ENCODE measurements at places on chromosomes 2 and 18. TPM values are rescaled to one million over a fixed set of nuclear protein-coding genes. Genes with fewer than 3 reads are reported as not detected.

The SELENOI gene
- total RNA-seq = 12.3 TPM

DNA sequence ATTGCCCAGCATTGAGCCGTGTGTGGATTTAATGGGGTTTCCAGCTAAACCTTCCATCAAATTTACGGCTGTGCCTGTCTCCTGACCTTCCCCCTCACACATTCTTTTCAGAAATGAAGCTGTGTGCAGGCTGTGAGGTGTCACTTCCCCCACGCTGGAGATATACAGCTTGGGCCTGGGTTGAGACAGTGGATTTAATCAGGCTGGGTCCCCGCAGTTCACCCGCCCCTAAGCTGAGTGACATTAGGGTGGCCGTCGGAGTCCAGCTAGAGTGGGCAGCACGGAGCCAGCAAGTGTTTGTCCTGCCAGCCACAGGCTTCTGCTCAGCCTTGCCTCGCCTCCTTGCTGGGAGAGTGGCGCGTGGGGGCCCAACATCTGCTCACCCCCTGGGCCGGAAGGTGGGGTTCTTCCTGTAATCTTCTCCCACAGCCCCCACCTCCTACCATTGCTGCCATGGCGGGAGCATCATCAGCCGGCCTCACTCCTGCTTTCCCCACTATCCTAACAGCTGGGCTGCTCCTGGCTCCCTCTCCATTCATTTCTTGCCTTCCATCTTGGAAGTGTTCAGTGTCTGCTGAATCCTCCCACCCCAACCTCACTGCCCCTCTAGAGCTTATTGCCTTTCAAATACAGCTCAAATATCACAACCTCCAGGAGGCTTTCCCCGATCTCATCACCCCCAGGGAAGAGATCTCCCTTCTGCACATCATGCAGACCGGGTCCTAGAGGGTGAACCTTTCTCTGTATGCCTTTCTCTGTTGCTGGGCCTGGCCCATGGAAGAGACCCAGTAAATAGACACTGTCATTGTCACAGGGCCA is 149.0 kb downstream of the GLI2 start:
- no peak overlapping the region for H3K27ac ChIP-seq
- peak; percentile 24 for DNase-seq
- H3K4me1 ChIP-seq = no peaks in the 10 kb centered on the region
- no peak overlapping the region for H3K4me3 ChIP-seq

GRCh38 chr2:162257425-162257824 is 14.2 kb upstream of the FAP start:
- no peak overlapping the region for H3K4me3 ChIP-seq
- no peaks in the 10 kb centered on the region for H3K4me1 ChIP-seq
- H3K27me3 ChIP-seq = no peaks in the 10 kb centered on the region
- H3K36me3 ChIP-seq = no peaks in the 10 kb centered on the region
- H3K27ac ChIP-seq = no peak overlapping the region

GRCh38 chr2:163345795-163346573 is 389.8 kb downstream of the FIGN start:
- no peaks in the 10 kb centered on the region for H3K27me3 ChIP-seq
- H3K4me1 ChIP-seq = no peaks in the 10 kb centered on the region
- H3K36me3 ChIP-seq = no peaks in the 10 kb centered on the region
- no peak overlapping the region for H3K27ac ChIP-seq
- no peak for DNase-seq
- H3K4me3 ChIP-seq = no peak overlapping the region

DNA sequence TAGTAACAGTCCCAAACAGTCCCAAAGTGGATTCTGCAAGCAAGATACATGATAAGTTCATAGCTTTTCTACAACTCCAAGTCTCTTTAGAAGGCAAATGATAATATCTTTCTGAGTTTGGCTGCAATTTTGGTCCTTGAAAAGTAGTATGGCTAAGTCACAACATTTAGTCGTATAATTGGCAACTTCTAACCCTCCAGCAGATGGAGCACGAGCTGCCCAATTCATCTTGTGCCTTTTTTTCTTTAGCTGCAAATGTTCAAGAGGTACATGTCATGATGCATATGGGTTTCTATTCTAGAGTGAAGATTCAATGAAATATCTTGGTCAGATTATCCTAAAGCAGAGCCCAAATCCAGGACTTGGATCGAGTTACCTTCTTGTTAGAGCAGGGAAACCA is 127.0 kb upstream of the KLHL14 start:
- no peak overlapping the region for H3K27ac ChIP-seq
- no peaks in the 10 kb centered on the region for H3K4me1 ChIP-seq

- DNase-seq = no peak
- no peaks in the 10 kb centered on the region for H3K27me3 ChIP-seq
- H3K4me3 ChIP-seq = no peak overlapping the region
- no peaks in the 10 kb centered on the region for H3K36me3 ChIP-seq
- no peak overlapping the region for H3K27ac ChIP-seq
Observed at GRCh38 chr2:160139991-160140390, 60.1 kb downstream of the ITGB6 start.

DNA sequence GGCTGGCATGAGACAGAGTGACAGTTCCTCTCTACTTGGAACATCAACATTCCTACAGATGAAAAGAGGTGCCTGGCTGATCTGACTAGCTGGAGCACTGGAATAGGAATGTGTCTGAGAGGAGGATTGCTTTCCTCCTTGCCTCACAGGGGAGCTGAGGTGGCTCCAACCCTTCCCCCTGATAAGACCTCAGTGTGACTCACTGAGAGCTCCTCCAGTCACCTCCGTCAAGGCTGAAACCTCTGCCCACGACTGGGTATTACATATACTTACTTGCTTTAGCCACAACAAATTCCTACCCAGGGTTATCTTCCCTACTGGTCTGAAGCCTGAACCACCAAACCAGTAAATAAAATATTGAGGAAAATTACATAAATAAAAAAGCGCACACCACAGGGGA is 342.7 kb upstream of the REG3G start:
- no peaks in the 10 kb centered on the region for H3K4me1 ChIP-seq
- no peak overlapping the region for H3K27ac ChIP-seq
- DNase-seq = no peak
- no peak overlapping the region for H3K4me3 ChIP-seq
- H3K36me3 ChIP-seq = no peaks in the 10 kb centered on the region

DNA sequence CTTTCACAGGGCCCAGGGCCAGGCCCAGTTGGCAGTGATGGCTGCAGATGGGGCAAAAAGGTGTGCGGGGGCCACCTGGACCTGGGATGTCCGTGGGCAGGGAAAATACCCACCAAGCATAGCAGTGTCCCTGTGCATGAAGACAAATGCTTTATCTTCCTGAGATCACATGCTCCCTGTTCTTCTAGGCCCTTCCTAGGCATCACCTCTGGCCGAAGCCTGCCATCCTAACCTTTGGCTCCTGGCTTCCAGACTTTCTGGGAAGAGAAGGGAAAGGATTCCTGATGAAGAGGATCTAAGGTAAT is 105.0 kb upstream of the SMAD2 start:
- no peak overlapping the region for H3K27ac ChIP-seq
- no peak overlapping the region for H3K4me3 ChIP-seq
- peaks cover under 1% of the 10 kb centered on the region for H3K36me3 ChIP-seq
- no peaks in the 10 kb centered on the region for H3K27me3 ChIP-seq
- no peak for DNase-seq
